ENCODE measurements at places on chromosomes 12 and 14.

GRCh38 chr12:125148316-125148715, 83.1 kb downstream of the AACS start:
- DNase-seq: no peak

- DNase-seq: no peak
Observed at GRCh38 chr14:98227727-98228111, 1044.3 kb downstream of the BCL11B start.

DNA sequence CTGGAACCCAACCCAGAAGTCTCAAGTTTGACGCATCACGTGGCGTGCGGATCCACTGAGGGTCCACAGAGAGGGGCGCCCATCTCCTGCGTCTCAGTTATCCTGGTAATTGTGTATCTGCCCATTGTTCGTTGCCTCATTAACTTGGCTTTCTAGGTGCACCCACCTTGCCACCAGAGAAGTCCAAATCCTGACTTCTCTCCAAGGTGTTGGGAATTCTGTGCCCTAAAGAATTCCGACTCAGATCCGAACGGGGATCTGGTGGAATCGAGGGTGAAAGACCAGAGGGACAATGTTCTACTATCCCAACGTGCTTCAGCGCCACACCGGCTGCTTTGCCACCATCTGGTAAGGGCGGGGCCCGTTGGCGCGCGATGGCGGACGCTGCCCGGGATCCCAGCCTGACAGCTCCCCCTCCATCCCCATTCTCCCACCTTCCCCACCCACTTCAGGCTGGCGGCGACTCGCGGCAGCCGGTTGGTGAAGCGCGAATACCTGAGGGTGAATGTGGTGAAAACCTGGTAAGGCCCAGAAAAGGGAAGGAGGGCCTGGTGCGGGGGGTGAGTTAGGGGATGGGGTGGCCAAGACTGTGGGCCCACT, 481 bp downstream of the REC8 start:
- no peak for DNase-seq

- DNase-seq: no peak
Observed at GRCh38 chr12:109944561-109945359, 44.7 kb downstream of the TCHP start.

GRCh38 chr12:68883151-68883550, 49.8 kb downstream of the CPM start:
- no peak for DNase-seq

DNA sequence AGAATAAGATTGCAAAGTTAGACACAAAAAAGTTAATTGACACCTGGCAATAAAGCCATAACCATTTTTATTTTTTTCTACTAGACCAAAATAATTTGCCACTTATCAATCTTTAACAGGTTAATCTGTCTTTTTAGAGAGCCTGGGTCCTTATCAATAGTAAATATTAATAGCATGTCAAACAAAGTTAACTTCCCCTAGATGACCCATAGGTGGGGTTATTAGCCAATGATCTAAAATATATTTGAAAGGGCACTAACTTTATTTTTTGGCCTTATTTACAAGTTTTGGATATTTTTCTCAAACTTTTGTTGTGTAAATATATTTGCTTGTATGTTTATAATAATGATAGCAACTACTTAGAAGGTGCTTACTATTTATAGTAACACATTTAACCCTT, 3.9 kb downstream of the ANKRD33 start:
- no peak for DNase-seq

DNA sequence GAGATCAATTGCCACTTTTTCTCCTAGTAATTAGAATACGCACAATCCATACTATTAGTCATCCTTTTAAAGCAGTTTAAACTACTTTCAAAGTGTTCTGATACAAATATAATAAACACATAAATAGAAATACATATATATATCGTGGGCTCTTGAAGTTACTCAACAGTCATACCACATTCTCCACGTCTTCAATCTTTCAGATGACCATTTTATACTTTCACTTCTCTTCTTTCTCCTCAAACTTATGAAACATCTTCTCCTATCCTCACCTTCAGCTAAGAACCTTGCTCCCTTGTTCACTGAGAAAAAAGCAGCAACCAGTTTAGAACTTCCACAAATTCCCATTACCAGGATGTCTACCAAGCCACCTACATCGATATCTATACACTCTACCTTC, 19.2 kb downstream of the CEP290 start:
- no peak for DNase-seq

- DNase-seq: no peak
Observed at GRCh38 chr12:7450667-7451066, 6.7 kb upstream of the CD163L1 start.

- DNase-seq: no peak
Observed at GRCh38 chr12:44053549-44054127, 217.8 kb downstream of the TMEM117 start.

GRCh38 chr12:108930155-108930554, 50.3 kb downstream of the DAO start:
- DNase-seq: no peak

- DNase-seq: no peak
Observed at GRCh38 chr14:62029569-62029924, 267.3 kb downstream of the SNAPC1 start.

DNA sequence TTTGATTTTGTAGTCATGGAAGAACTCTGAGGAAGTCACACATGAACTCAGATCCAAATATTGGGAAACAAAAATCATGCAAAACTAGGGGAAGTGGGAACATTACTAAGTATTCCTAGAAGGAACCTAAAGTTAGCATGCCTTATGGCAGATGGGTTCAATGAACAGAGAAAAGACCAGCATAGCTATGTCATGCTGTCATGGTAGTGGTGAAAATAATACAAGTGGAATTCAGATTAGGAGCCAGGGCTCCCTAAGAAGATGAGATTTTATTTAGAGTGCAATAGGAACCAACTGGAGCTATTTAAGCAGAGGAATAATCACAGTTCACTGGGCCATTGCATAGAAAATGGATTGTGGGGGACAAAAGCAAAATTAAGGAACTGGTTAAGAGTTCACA, 134.0 kb downstream of the DIO2 start:
- DNase-seq: no peak

- no peak for DNase-seq
Observed at GRCh38 chr12:30823156-30823699, 68.5 kb upstream of the CAPRIN2 start.

DNA sequence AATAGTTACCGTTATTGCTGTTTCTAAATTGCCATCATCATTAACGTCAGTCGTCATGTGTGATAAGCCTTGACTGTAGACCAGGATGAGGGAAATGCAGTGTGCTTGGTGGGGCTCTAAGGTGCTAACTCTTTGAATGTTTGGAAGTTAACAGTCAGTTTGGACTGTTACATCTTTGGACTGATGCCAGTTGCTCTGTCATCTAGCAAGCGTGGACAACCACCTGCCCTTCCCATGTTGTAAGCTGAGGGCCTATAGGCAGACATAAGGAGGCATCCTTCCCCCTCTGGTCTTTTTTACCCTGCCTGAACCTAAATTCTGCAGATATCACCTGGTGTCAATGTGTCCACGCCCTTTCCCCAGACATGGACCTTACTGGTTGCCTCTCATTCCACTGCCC, 94.4 kb downstream of the PPP2R5C start:
- DNase-seq: no peak

DNA sequence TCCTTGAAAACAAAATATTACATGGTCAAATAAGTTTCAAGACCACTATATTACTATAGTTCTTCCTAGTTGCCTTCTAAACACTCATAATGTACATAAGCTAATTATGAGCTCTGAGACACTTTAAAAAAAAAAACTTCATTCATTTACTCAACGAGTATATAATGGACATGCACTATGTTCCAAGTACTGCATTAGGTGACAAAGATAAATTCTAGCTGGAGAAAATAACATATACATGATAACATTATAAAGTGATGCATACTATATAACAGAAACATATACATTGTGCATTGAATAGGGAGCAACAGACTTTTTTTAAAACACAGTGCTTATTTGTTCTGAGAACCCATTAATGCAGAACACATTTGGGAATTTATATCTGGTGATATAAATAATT, 202.3 kb downstream of the NELL2 start:
- DNase-seq: no peak

GRCh38 chr12:92605621-92606170, 97.1 kb upstream of the PLEKHG7 start:
- DNase-seq: no peak

DNA sequence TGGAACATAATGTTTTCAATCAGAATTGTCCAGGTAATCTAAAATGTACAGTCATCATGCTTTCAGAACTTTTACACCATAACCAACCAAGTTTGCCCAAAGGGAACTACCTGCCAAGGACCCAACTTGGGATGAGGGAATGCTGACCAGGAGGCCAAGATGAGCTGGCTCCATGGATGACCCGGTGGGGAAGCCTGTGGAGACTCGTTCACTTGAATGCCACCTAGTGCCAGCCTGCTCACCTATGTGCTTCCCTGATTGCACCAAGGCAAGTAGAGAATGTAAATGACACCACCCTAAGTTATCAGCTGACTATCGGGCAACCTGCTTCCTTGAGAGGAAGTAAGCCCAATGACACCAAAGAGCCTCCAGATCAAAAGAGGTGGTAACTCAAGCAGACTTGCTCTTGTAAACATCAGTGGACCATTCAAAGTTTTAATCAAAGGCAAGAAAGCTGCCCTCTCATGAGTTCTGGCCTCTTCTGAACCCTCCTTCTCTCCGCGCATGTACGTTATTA, 137.3 kb downstream of the TTC7B start:
- DNase-seq: no peak

DNA sequence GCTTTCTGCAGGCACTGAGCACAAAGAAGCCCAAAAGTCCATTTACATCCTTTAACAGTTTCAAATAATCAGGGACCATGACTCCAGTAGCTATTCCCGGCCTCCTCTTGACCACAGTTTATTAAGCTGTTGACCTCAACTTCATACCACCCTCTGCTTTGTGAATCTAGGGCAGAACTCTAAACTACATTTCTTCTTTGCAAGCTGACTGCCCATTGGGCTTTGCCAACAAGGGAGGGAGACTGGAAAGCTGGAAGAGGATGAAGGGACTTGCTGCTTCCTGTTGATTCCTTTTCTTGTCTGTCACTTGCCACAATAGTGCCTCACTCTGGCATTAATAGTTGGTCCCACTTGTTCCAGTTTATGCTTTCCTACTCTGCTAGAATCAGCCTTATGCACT, 2.7 kb downstream of the CGRRF1 start:
- DNase-seq: no peak

DNA sequence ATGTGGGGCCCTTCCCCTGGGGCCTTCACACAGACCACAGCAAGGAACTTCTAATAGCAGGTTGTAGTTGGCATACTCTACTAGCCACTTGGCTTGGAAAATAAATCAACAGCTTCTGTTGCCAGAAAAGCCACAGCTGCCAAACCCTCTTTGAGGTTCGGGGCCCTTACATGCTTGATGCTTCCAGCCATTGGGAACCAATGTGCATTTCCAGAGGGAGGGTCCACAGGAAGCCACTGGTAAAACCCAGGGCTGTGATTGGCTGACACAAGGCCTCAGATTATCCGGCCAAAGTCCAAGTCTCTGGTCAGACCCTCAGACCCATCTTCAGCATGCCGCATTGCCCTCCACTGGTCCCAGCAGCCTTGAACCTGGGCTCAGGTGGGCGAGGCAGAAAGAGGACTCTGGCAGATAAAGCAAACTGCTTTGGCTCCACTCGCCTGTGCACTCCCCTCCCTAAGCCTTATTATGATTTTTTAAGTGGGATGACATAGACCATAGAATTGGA, 214.4 kb downstream of the BCL11B start:
- no peak for DNase-seq

DNA sequence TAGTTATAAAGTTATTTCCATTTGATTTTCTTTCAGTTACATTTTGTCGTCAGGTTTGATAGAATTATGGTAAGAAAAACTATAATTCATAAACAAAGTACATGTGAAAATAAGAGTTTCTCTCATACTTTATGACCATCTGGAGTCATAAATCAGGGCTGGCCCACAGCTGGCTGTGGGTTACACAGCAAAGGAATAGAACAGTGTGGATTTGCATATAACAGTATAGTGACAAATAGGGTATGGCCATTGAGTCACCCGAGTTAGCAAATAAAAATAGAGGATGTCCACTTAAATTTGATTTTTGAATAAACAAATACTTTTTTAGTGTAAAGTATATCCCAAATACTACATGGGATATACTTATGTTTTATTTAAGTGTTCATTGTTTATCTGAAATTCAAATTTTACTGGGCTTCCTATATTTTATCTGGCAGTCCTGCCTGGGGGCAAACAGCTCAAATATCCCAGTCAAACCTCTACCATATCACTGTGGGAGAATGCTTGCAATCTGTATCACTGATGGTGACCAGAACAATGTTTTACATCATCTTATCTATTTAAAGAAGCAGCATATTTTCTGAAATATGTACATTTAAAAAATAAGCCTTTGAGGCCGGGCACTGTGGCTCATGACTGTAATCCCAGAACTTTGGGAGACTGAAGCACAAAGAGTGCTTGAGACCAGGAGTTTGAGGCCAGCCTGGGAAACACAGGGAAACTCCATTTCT, 65.5 kb downstream of the KSR2 start:
- no peak for DNase-seq
